ENCODE measurements at places on chromosomes 6 and 20.
A peak's percentile ranks its signal among the peaks of the same experiment; 100 is the strongest.

DNA sequence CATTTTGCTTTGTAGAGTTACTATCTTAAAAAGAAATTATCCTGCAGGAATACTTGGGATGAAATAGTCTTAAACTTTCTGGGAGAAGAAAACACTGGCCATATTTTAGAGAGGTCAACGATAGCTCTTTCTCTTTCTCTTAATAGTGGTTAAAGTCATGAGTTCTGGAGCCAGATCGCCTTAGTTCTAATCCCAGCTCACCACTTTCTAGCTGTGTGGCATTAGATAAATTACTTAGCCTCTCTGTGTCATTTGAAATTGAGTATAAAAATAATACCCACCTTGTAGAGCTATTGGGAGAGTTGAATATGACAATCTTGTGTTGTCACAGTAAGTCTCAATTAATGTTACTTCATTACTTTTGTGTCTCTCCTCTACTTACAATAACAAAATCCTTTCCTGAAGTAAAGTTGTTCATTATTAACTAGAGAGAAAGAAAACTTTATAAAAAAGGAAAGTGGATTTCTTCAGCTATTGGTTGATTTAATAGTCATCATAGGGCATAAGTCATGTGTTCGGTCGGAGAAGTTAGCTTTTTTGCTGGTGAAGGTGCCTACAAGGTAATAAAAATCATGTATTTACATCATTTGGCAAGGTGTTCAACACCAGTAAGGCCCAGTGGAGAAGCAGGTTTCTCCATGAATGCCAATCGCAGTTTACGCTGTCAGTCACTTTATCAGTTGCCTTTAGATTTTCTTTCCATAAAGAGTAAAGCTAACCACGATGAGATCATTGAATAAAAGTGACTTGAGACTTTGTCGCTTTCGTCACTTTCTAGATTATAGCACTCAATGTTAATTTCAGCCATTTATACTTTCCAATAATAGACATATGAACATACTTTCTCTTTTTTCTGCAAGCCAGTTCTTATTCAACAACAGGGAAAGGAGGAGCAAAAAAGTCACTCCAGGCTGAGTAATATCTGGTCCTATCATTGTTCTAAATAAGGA is 2.0 kb downstream of the NEDD9 start:
- no peak for DNase-seq

DNA sequence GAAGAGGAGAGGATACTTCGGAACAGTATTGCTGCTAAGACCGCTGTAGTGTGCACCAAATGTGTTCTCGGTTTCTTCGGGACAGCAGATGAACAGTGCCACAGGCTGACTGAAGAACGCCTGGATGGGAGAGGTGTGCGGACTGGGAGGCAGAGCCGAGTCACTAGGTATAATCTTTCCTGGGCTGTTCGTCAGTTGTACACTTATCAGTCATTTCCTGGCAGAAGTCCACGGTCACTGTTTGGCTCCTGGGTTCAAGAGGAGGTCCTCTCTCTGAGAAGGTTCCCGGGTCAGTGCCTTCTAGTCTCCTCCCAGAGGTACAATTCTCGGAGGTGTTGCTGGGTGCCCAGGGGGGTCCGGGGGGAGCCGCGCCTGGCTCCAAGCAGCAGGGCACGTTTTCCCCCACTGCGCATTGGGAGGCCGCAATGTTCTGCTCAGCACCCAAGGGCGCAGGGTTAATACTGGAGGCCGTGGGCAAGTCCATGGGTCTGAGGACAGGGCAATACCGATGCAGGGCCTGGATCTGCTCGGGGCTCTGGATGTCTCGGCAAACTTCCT is 38.1 kb downstream of the GJA10 start:
- DNase-seq = no peak

DNA sequence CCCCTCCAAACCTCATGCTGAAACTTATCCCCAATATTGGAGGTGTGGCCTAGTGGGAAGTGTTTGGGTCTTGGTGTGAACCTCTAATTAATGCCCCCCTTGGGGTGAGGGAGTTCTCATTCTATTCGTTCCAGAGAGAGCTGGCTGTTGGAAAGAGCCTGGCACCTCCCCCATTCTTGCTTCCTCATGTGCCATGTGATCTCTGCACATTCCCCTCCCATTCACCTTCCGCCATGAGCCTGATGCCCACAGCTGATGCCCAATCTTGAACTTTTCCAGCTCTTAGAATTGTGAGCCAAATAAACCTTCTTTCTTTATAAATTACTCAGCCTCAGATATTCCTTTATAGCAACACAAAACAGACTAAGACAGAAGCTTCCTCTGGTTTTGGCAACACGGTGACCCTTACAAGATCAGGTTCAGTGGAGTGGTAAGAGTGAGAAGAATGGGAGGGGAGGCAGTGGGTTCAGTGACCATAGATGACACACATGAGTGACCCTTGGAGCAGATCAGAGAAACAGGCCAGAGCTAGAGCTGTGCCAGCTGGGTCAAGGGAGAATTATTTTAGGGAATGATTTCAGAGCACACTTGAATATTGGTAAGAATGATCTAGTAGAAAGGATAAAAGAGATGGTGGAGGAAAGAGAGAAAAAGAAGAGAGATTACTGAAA is 176.4 kb downstream of the LY86 start:
- DNase-seq = no peak

DNA sequence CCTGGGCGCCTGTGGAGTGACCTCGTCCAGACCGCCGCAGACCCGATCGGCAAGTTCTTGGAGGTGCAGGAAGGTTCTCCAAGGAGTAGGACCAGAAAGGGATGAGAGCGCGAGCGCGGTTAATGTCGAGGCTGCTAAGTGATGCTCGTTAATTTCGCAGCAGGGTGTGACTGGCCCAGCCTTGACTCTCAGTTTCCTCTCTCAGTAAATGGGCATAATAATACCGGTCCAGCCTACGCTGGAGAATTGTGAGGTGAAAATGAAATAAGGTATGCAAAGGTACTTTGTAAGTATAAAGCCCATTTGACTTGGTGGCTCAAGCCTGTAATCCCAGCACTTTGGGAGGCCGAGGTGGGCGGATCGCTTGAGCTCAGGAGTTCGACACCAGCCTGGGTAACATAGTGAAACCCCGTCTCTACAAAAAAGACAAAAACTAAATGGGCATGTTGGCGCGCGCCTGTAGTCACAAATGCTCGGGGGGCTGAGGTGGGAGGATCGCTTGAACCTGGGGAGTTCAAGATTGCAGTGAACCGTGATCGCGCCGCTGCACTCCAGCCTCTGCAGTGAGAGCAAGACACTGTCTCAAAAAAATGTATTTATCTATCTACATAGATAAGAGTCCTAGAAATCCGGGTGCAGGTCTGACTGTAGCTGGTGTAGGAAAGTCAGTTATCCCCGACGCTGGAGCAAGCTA is 634 bp upstream of the BTBD9 start:
- DNase-seq = no peak

GRCh38 chr20:24442909-24443308 is 26.5 kb upstream of the SYNDIG1 start:
- DNase-seq = no peak

DNA sequence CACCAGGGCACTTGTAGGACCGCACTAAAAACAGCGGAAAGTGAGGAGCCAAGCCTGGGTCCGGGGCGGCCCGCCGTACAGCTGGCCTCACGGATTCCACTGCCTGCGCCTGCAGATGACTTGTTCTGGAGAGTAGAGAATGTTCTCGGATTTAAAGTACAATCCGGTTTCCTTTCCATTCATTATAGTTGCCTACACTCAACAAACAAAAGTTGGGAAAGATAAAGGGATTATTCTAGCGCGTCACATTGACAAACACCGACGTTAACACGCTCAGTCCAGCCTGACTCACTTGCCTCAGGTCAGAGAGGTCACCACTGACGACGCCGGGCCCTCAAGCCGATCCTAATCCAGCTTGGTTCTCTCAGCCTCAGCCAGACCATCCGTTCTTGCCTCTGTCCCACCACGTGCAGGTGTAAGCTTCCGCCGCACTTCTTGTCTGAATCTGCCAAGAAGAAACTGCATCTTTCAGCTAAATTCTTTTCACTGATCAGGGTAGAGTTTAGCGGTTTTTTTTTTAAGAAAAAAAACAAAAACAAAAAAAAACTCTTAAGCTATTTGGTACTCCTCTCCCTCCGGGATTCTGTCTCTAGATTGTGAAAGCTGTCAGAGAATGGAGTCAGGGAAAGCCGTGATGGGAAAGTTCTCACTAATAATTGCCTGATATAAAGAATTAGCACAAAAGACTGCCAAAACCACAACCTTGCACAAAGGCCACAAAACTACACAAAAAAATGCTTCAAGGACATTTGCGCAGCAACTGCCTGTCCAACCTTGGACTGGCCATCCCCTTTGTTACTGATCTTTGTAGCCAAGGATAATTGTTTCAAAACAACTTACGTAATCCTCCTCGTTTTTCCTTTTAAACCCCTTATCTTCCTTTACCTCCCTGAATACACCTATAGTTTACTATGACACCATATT is 1.1 kb upstream of the PHF10 start:
- peak; percentile 37 for DNase-seq

- DNase-seq = no peak
Observed at GRCh38 chr6:25682324-25682723, 30.3 kb downstream of the SCGN start.

DNA sequence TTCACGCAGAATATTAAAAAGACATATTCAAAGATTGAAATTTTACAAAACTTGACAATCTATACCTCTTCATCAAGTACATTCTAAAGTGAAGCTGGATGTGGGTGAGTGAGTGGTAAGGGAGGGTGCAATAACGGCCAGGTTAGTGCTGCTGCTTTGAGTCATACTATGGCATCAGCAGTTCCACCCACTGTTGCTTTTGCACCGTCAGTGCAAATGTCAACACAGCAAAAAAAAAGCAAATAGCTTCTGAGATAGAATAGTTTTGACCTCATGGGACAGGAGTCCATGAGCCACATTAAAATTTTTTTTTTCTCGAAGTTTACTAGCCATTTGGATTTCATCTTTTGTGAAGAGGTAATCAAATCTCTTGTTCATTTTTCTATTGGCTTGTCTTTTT is 31.8 kb downstream of the PSMF1 start:
- DNase-seq = no peak

DNA sequence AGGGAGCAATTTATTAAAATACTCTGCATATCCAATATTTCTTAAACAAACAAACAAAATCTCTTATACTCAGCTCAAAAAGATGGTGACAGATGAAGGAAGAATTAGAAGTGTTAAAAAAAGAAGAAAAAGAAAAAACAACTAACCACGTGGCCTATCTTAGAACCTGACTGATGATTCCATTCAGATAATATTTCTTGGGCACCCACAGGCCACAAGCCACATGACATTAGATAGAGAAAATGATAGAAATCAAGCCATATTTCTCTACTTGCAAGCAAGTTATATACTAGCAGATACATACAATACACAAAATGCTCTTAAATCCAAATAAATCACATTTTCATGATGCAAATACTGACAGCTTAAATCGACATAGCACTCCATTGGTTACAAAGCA is 14.5 kb upstream of the RAMACL start:
- no peak for DNase-seq

DNA sequence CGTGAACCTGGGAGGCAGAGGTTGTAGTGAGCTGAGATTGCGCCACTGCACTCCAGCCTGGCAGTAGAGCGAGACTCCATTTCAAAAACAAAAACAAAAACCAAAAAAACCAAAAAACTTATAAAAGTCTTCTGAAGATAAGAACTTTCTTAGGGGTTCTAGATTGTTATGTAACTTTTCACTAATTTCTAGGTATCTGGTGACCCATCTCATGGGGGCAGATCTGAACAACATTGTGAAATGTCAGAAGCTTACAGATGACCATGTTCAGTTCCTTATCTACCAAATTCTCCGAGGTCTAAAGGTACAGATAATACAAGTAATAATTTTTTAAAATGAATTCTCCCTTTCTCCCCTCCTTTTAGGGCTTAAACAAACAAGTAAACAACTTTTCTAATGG is 45.1 kb downstream of the MAPK14 start:
- no peak for DNase-seq

- no peak for DNase-seq
Observed at GRCh38 chr6:24831771-24832716, 33.3 kb upstream of the ARMH2 start.

DNA sequence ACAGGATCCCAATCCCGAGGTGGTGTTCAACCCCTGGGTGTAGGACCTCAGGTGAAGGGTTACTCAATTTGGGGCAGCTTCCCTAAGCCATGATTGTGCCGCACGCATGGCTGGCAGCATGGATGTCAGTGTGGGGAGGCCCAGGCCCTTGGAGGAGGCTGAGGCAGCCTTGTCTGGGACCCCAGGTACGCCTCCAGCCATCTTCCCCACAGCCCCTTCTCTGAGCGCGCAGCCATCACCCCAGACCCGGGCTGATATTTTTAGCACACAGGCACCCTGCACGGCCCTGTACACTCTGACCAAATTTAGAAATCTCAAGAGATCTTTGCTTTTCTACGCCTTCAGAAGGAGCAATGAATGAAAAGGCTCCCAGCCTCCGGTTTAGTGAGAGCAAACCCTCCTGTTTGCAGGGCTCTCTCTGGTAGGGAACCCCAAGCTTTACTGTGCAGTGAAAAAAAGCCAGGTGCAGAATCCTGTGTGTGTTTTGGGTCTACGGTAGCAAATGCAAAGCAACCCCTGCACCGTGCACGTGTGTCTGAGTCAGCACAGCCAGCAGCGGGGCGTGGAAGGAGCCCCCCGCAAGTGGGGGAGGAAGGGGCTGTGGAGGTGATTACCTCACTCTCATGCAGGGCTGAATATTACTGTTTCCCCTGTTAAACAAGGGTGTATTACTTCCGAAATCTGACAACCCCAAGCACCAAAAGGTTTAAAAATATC is 44.3 kb downstream of the CTCFL start:
- DNase-seq = peak; percentile 28

DNA sequence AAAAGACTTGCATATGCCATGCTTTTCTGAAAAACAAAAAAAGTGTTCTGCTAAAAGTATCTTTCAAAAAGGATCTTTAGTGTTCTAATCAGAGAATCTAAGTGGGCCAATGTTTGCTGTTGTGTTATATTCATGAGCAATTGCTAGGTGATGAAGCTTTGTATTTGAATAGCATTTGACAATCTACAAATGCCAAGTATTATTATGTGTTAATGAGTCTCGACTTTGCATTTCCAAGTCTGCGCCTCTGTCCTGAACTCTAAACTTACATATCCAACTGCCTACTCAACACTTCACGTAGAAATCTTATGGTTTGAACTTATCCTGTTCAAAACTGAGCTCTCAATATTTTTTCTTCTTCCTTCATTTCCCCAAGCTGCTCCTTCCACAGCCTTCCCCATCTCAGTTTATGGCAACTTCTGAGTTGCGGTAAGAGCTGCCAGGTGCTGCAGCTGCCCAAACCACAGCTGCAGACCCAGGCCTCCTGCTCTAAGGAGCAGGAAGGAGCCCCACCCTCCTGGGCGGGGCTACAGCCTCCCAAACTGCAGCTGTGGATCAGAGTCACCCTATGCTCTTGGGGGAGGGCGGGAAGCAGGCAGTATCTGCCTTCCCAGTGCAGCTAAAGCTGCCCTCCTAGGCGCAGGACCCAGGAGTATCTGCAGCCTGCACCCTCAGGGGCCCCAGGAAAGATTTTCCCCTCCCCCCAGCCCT is 16.7 kb upstream of the MAK start:
- no peak for DNase-seq

GRCh38 chr6:37620519-37620918 is 77.2 kb downstream of the MDGA1 start:
- no peak for DNase-seq

All from activated naive CD8-positive, alpha-beta T cell treated with anti-CD3 and anti-CD28 coated beads for 36 hours (primary cell).